ENCODE measurements at places on chromosomes 1 and 21. TPM values are rescaled to one million over a fixed set of nuclear protein-coding genes. Genes with fewer than 3 reads are reported as not detected.
A peak's percentile ranks its signal among the peaks of the same experiment; 100 is the strongest.

DNA sequence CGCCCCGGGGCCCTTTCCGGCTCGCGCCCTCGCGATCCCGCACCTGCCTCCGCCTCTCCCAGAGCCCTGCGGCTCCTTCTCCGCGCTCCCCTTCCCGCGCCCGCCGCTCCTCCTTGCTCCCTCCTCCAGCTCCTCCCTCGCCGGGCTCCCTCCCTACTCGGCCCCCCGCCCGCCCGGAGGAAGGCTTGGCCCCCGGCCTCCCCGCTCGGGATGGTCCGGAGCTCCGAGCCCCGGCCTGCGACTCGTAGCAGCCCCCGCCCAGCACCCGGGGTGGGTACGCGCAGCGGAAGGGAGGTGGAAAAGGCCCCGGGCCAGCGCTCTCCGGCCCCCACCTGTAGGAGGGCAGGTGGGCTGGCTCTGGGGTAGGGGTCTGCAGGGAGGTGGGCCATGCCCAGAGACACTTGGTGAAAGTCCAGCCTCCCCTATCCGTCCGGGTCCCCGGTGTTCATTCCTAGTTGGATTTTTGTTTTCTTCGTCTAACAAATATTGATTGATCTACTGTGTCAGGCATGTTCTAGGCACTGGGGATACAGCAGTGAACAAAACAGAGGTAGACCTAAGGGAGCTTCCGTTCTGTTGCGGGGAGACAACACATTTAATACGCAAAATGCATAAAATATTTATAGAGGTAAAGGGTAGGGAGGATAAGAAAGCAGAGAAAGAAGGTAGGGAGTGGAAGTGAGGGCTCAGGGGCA is at the start of gene HTR1D:
Gene HTR1D, minus strand, starts transcription at position 82 of the 695 bp plus-strand sequence. CDS start 23,283 bp downstream, outside the sequence.
- ATAC-seq: peak; percentile 61

DNA sequence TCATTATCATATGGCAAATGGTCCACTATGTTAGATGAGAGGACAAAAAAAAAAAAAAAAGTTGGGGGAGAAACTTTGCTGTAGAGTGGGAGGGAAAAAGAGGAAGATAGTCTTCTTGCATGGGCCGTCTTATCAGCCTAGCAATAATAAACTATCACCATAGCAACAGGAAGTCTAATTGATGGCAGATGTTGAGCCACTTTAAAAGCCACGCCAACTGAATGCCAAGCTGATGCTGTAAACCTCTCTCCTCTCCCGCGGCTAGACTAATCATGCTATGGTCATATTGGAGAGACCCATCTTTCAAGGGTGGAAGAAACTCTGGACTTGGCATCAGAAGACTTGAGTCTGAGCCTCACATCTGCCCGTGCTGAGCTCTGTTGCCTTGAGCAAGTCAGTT is 122.2 kb upstream of the HOOK1 start:
- peak; percentile 41 for ATAC-seq

SH2D5 gene
- 2.8 TPM for total RNA-seq

DNA sequence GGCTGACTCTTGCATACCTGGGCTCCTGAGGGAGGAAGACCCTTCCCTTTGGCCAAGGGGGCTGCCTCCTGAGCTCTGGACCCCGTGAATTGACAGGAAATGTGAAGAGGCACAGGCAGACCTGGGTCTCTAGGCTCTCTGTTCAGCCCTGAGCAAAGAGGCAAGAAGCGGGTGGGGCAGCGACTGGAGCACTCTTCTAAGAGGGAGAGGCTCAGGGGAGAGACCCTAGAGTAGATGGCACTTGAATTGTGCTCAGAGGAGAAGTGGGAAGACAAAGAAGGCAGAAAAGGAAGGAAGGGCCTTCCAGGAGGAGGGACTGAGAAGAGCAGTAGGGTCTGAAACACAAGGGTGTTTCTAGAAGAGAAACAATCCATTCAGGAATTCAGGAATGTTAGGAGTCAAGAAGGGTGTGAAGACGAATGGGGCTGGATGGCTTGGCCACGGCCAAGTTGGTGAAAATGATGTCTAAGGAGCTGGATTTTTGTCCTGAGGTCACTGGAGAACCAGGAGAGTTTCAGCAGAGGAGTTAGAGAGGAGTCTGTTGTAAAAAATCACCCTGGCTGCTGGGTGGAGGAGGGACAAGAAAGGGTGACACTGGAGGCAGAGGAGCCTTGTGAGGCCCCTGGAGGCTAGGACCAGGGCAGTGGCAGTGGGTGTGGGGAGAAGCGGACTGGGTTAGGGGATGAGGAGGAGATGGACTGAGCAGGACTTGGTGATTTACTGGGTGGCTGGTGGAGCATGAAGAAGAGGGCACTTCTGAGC is 5.3 kb downstream of the TIE1 start:
- ATAC-seq: no peak

DNA sequence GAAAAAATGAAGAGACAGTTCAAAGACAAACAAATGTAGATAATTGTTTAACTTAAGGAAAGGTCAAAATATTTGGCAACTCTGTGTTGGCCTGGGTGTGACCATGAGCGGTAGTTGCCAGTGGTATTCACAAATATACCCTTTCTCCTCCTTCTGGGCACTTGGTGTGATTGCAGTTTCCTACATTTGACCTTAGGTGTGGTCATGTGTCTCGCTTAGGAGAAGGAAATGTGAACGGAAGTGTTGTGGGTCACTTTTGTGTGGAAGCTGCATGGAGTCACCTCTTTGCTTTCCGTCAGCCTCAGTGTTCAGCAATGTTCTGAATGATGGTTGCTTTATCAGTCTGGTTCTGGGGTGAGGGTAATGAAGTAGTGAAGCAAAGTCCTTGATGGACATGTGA is 3.4 kb upstream of the PCSK9 start:
- no peak for ATAC-seq

C1orf74 gene
- 4.4 TPM for total RNA-seq

- no peak for ATAC-seq
Measured at GRCh38 chr1:30730346-30731108, 7.1 kb upstream of the MATN1 start.

RXFP4 gene
- 1.6 TPM for total RNA-seq

TAS1R3 gene
- 2.3 TPM for total RNA-seq

- ATAC-seq: no peak
Measured at GRCh38 chr1:156086256-156086662, 4.0 kb upstream of the MEX3A start.

NBPF4 gene
- total RNA-seq: 0.19 TPM

- ATAC-seq: peak; percentile 40
Measured at GRCh38 chr1:202143768-202144401, 652 bp downstream of the ARL8A start.

DNA sequence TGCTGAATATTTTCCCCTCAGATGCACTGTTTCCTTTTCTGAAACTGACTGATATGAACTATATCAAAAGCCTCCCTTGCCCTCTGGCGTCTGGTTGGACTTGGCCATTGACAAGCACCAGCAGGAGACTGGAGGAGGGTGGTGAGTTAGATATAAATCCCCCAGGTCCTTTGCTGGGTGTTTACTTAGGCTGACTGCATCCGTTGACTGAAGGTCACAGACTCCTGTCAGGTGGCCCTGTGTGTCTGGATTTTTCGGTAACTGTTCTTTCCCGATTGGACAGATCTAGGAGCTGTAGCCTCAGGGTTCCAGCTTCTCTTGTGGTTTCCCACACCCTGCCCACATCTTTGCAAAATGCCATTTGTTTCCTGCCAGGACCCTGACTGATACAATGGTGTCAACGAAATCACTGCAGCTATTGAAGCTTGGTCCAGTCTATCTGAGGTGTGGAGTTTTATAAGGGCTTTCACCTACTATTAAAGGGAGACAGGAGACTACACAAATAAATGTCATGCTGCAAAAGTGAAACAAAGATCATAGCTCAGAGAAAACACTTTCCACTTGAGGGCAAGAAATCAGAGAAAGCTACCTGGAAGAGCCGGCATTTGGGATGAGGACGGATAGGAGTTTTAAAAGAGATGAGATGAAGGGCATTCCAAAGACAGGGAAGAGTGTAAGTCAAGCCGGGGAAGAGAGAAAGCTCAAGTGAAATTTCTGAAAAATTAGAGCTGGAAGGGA is 1.5 kb upstream of the MAGI3 start:
- ATAC-seq: no peak

RIPPLY3 gene
- total RNA-seq: not detected

GRCh38 chr1:192010406-192010805 is 147.9 kb upstream of the RGS18 start:
- no peak for ATAC-seq

DNA sequence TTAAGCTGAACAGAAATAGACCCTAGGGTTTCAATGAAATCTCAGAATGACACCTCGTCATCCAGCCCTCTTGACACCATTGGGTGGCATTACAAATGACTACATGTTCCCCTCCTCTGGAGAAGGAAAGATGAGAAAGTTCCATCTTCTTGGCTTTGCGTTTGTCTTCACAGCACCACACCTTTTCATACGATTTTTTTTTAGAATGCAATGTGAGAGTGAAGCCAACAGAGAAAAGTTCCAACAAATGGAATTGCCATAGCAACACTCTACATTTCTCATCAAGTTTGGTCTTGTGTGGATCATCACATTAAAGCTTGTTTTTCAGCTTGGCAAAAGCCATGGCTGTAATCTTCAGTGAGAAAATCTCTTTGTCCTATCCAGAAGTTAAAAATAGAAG is 183.4 kb upstream of the SNX7 start:
- no peak for ATAC-seq

DNA sequence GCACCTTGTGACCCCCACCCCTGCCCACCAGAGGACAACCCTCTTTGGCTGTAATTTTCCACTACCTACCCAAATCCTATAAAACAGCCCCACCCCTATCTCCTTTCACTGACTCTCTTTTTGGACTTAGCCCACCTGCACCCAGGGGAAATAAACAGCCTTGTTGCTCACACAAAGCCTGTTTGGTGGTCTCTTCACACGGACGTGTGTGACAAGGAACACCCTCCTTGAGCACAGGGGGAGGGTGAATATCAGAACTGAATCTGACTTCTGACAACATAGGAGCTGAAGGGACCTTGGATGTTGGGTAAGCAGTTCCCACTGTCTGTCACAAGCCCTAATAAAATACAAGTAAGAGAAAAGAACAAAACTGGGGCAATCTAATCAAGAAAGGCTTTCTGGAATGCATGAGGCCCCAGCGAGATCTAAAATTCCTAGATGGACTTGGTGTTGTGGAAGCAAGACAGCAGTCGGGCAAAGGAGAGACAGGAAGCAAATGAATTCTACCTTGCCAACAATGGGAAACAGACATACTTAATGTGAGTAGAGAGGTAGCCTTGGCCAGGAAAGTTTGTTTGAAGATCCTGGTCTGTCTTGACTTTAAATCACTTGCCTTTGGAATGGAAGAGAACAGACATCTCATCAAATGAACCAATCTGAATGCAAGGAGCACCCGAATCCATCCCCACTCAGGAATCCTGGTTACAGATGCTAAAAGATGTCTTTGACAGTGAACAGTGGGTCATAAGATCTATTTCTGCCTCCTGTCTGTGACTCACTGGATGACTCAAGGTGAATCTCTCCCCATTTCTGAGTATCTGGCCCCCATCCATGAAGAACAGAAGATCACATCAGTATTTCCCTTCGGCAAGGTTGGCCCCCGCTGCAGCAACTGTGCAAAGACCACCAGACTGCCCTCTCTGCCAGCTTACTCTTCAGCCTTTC is 53.3 kb downstream of the OLFML3 start:
- peak; percentile 76 for ATAC-seq

NUP210L gene
- total RNA-seq: 0.16 TPM

DNA sequence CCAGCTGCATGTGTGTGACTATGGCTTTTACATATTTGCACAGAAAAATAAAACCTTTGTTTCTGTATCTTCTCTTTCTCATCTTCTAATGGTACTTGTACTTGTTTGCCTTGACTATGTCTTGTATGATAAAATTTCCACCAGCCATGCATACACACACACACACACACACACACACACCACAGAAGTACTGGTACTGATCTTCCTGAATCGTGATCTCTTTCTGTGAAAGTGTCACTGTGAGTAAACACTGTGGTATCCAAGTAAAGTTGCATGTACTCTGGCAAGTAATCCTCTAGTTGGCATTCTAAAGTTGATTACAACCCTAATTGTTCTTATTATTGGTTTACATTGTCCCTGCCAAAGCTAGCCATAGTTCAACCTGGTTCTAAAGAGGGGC is 176.7 kb downstream of the CRB1 start:
- ATAC-seq: no peak

DNA sequence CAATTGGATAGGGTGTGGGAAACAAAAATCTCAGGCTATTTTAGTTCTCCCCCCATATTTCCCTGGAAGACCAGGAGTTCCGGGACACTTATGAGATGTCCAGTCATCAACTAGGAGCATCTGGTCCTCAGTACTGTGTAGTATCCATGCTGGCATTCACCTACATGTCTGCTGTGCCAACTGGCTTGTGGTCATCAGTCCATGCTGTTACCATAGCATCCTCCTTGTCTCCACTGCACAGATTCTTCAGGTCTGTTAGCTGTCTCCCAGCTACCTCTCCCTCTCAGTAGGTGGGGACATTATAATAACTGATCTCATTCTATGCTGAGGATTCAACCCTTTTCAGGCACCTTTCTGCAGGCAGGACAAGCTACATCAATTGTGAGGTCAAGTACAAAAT is 302.9 kb downstream of the BARHL2 start:
- peak; percentile 99 for ATAC-seq

PITHD1 gene
- 74.3 TPM for total RNA-seq

DNA sequence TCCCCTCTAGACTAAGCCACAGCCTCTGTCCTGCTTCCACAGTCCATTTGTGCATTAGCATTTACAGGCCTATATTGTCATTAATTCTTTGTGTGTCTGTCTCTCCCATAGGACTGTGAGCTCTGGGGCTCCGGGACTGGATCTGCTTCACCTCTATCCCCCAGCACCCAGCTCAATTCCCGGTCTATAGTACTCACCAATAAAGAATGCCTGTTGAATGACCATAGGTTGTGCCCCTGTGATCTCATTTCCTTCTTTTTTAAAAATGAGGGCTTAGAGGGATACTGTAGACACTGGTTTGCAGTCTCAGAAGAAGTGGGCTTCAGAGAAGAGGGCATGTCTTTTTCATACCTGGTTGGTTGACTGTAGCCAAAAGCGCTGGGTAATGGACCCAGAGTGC is 8.8 kb upstream of the POU3F1 start:
- no peak for ATAC-seq

DNA sequence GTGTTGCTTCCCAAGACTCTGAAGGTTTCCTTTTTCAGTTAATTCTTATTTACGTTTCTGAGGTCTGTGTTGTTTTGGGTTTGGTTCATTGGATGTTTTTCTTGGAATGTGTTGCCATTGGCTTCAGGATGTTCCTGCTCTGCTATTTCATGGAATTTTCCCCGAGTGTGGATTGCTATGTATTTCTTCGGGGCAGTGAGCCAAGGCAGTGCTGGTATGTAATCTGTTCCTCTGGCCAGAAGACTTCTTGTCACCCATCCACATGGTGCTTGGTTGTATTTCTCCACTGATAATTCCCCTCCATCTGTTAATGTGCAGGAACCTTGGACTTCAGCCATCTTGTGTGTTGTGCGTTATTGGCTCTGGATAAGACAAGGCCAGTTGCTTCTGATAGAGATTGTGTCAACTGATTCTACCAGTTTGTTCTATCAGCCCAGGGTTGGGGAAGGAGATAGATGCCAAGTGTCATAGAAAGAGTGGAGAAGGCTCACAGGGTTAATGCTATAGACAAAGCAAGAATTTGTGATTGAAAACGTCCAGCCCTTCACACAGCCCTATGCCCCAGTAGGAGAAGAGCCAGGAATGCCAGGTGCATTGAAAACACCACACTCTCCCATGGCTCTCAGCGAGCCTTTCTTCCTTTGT is 505.2 kb downstream of the PLPP3 start:
- ATAC-seq: no peak

GRCh38 chr1:23601968-23602876 is 42.9 kb upstream of the ID3 start:
- ATAC-seq: no peak
